Naive thymus-derived CD8-positive, alpha-beta T cell (primary cell): ENCODE measurements at places on chromosomes 4 and X. TPM values are rescaled to one million over a fixed set of nuclear protein-coding genes. Genes with fewer than 3 reads are reported as not detected.

DNA sequence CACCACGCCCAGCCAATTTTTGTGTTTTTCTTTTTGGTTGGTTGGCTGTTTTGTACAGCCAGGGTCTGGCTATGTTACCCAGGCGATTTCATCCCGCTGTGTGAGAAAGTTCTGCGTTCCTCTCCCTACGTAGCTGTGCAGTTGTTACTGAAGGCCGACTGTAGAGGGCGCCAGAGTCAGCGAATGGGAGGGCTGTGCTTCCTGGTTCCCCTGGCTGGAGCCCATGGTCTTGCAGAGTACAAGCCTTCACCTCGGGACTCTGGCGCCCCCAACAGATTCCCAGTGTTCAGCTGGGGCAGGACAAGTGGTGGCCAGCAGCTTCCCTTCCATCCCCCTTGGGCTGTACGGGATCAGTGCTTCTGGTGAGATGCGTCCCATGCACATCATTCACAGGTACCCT, 5.6 kb upstream of the CT45A1 start:
- no peak for DNase-seq

DNA sequence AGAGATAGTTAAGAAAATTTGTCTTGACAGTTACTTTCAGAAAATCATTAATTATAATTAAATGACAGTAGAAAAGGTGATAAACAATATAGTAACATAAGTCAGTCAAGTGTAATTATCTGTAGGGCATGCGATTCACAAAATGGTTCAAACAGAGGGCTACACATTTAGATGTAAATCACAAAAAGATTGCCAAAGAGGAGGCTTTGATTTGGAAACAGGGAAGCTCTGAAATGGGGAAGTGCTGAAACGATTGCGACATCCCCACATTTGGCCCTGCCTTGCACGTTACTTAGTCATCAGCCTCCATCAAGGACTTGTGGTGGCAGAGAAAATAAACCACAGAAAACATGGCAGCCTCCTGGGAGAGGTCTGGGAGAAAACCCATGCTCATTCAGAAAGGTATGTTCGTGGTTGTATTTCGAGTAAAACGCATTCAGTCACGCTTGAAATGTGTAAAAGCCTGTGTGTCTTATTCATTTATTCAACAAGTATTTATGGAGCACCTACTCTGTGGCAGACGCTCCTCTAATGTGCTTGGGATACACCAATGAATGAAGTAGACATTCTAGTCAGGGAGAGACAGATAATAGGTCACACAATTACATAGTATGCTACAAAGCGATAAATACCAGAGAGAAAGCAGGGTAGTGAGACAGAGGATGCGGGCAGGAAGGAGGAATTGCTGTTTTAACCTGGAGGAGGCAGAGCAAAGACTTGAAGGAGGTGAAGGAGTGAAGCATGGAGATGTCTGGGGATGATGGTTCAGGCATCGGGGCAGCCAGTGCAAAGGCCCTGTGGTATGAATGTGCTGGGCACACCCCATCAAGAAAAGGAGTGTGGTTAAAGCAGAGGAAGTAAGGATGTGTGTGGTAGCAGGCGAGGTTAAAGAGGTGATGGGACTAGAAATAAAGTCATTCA, 7.8 kb downstream of the RBM47 start:
- no peak for DNase-seq

DNA sequence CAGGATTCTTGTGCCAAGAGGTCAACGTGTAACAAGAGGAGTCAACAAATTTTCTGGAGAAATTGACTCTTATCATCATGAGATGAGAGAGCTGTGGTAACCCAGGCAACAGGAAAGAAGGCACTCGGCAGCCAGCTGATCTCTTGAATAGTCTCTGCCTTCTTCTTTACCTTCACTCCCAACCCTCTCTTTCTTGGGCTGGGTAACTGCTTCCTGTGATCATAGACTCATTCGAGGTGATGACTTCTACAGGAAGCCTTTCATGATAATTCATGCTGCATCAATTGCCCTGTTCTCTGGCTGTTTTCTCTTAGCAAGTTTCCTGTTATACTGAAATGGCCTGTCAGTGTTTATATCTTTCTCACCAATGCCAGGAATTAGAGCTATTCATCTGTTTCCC, 70.8 kb upstream of the FSTL5 start:
- peak; percentile 42 for DNase-seq

DNA sequence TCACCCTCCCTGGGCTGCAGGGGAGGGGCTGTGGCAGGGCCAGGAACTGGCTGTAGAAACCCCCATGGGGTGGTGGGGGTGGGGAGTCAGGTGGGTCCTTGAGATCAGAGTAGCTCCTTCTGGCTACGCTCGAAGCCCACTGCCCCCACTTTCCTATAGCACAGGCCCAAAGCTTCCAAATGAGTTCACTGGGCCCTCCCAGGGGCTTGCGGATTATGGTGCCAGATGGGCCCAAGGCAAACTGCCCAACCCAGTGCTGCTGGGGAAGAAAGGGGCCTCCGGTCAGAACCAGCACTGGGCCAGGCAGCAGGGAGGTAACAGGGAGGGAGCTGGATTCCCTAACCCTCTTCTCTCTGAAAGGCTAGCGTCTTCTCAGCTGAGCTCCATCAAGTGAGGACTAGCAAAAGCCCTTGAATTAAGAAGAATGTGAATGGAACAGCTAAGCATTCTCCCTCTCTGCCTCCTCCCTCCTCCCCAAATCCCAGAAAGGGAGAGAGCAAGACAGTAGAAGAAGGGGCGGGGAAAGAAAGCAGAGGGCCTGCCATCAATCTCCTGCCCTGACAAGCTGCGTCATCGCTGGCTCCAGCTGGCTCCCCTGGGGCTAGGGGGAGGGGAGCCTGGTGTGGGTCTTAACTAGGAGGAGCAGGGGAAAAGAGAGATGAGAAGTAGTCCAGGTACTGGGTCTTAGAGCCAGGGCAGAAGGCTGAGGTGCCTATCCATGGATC, 34.7 kb downstream of the FRMPD3 start:
- DNase-seq = no peak

The SLC38A5 gene
- 17.0 TPM for total RNA-seq

DNA sequence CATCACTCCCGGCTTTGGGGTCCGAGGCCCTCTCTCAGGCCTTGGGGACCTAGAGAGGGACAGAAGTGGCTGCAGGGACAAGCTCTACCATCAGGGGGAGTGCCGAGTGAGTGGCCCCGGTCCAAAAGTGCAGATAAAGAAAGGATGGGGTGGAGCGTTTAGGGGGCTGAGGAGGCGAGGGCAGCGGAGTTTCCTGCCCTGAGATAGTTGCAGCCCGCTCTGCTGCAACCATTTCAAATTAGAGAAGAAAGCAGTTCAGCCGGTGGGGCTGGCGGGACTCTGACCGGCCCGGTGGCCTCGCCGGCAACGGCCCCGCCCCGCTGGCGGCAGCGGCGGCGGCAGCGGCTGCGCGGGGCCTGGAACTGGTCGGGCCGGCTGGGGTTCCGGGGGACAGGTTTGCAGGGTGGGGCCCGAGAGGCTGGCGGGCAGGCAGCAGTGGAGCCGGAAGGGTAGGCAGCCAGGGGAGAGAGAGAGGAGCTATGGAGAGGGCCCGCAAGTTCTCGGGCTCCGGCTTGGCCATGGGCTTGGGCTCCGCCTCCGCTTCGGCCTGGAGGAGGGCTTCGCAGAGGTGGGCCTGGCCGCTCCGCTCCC, 7.6 kb downstream of the DLG3 start:
- peak; percentile 48 for DNase-seq

GRCh38 chr4:5638316-5638715, 70.0 kb downstream of the EVC2 start:
- no peak for DNase-seq

The HDX gene
- total RNA-seq = 0.42 TPM

DNA sequence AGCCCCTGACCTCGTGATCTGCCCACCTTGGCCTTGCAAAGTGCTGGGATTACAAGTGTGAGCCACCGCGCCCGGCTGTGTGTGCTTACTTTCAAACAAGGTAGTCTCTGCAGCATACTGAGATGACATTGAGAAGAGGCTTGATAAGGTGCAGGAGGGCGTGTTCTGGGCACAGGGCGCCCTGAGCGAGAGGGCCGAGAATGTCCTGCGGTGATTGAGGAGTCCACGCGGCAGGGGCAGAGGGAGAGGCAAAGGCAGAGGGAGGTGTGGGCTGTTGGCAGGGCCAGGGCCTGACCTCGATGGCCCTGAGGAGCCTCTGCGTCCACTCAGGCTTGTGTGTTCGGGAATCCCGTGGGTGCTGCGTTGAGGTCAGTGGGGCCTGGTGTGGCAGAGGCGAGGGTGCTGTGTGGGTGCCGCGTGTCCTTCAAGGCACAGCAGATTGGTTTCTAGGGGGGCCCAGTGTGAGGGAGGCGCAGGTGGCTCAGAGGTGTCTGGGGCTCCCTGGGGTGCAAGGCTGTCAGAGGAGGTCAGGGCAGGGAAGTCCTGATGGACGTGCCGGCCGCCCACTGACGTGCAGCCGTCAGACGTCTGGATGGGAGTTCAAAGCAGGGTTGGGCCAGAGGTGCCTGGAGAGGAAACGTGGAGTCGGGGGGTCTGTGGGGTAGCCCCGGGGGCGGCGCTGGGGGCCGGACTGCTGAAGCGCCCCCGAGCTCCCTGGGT, 12.1 kb downstream of the PCGF3 start:
- DNase-seq = no peak
